ENCODE measurements at places on chromosomes 12 and 14. TPM values are rescaled to one million over a fixed set of nuclear protein-coding genes. Genes with fewer than 3 reads are reported as not detected.

The PLEK2 gene
- polyA plus RNA-seq = 1.6 TPM

GRCh38 chr12:53963434-53964314 is 9.0 kb downstream of the HOXC12 start:
- no peak for DNase-seq

The TBX5 gene
- 16.8 TPM for polyA plus RNA-seq

The C12orf50 gene
- polyA plus RNA-seq = not detected

The LRRK2 gene
- polyA plus RNA-seq = 2.6 TPM

DNA sequence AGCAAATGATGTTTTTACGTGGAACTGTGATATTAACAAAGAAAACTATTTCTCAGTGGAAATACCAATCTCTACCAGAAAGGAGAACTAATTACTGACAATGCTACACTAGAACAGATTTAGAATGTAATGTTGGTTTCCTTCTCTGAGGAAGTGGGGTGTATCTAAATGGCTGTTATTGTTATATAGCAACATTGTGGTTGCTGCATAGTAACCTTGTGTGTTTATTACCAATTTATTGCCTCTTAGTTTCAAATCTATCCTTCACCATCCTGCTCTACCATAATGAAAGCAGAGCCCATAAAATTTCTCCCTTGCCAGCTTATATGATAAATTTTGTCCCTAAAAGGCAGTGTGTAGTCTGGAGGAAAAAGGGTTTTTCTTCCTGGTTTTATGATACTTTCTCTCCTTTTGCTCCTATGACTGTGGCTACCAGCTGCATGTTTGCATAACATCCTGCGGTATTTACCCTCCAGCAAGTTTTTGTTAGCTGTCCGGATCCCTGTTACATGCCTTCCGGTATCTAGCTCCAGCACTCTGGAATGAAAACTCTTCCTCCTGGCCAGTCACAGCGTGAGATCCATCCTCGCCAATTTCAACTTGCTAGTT is 5.7 kb upstream of the KLRK1 start:
- peak; percentile 23 for DNase-seq

DNA sequence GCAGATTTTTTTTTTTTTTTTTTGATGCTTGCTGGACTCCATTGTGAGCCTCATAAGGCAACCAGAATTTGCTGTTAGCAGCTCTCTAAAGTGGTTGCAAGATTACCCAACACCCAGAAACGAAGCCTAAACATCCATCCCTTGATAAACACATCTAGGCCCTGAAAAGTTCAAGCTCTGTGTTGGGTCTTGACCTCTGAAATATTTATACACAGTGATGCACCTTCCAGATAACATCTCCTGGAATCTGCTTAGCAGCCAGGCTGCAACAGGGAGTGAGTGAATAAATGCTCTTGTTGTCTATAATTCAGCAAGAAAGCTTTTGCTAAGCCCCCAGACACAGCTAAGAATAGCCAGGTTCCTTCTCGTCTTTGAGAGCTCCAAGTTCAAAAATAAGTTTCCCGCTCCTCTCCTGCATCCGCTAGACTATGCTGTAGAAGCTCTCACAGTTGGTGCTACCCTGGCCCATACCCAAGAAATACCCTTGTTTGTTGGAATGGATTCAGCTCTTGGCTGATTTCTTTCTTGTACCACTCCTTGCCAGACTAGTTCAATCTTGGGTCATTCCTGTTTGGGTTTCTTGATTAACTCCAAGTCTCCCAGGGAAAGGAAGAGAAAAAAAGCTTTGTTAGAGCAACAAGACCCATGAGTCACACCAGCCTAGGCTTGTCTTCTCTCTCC is 610.6 kb upstream of the TBX3 start:
- DNase-seq = peak; percentile 46

- DNase-seq = peak; percentile 2
Measured at GRCh38 chr12:48350249-48351021, at the start of gene ZNF641. ZNF641 (minus strand) TSS chr12:48350919; CDS start chr12:48348090, 2,829 bp downstream.

- no peak for DNase-seq
Measured at GRCh38 chr12:120428597-120429229, 9.2 kb upstream of the COX6A1 start.

DNA sequence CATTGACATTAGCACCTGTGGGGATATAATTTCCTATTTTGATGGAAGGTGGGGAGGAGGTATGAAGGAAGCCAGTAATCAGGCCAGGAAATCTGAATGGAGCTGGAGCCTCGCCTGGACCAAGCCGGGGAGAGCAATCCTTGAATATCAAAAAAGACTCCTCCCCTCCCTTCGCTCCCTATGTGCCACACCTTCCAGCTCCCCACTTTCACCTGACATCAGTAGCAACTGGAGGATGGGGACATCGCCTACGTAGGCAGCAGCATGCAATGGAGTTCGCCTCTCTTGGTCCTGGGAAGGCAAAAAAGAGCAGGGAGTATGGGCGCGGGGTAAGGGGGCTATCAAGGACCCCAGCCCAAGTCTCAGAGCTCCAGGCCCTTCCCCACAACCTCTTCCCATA is 1.1 kb downstream of the ANKRD52 start:
- no peak for DNase-seq

DNA sequence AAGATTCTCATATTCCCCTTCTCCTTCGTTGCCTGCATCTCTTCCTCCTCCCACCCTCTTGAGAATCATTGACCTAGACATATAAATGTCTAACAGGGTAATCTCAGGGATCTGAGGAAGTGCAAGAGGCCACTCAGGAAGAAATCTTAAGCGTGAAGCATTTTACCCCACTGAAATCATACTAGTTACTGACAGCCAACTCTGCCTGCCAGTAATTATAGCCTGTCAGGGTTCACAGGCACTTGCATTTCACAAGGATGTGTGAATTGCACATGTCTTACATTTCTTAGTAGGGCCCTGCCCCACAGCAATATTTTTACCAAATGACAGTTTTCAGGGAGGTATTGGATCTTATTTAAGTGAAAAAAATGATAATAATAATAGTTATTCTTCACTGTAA is 127.2 kb downstream of the SLC15A5 start:
- no peak for DNase-seq

GRCh38 chr14:24959791-24960331 is 90.1 kb downstream of the STXBP6 start:
- no peak for DNase-seq

- DNase-seq = no peak
Measured at GRCh38 chr12:43402436-43402835, 149.6 kb downstream of the ADAMTS20 start.

The RFLNA gene
- polyA plus RNA-seq = not detected

- DNase-seq = no peak
Measured at GRCh38 chr14:66074537-66074936, 411.6 kb upstream of the CCDC196 start.

The NTN4 gene
- 147 TPM for polyA plus RNA-seq

DNA sequence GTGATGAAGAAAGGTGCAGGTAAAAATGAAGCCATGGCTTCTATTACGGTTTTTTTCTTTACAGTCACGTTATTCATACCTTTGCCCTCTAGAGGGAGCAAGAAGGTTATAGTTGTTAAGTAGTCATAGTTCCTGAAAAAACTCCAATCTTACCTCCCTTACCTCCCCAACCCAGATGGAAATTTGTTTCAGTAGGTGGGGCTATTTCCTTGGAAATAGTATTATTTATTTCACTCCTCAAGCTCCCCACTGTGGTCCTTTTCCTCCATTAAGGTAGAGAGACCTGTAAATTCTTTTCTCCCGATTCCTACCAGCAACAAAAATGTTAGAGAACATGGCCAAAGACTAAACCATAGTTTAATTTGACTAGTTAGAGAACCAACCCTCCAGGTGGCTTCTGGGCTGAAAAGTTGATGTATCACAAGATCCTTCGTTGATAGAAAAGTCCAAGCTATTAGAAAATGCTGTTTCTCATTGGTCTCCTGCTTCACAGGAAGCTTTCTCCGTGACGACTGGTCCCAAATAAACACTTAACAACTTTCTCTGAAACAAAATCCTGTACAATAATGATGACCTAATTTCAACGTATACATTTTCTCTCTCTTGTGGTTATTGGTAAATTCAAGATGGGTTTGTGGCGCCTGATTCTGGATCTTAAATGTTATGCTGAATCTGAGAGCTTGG is 43.5 kb downstream of the TMX1 start:
- DNase-seq = peak; percentile 83

The GZMB gene
- polyA plus RNA-seq = not detected

DNA sequence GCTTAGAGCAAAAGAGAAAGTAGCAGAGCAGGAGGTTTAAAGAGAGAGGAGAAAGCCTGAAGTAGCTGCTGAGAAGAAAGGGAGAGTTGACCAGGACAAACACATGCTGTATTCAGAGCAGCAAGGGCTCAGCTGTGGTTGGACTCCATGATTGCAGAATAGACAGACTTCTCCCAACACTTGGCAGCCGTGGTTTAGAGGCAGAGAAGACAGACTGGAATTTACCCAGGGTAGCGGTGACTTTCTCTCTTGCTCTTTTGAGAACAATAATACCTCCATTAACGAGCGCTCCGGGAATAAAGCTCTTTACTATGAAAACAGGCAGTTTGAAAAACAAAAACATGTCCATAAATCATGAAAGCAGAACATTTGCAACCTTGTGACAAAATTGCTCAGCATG is 21.4 kb upstream of the IGF1 start:
- no peak for DNase-seq

DNA sequence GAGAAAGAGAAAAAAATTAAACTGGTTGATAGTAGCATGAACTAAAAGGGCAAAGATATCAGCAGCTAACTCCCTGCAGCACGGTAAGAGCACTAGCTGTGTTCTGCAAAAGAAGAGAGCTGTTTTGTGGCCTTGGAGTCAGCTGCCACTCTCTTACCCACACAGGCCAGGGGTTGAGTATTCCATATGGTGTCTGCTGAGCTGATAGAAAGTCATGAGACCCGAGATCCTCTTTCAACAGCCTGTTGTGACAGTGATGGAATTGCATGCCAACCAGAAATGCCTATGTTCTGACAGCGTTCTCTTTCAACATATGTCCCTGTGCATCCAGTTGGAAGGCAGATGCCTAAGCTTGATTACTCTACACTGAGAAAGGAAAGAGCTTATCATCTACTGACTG is 39.9 kb downstream of the TMTC1 start:
- peak; percentile 80 for DNase-seq

DNA sequence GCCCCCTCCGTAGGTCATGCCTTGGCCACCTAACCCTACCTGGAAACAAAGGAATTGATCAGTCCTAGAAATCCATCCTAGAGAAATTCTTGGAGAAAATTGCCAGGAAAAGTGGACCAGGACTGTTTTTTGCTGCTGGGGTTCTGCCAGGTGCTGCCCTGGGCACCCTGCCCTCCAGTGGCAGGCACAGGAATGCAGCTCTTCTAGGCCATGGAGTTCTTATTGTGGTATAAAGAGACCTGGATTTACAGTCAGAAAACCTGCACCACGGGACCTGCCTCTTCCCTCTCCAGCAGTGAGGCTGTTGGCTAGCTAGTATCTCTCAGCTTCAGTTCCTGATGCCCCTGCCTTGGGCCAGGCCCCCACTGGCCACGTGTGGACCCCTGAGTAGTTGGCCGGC is 59.7 kb downstream of the SLC24A4 start:
- DNase-seq = no peak

The GUCY2C gene
- polyA plus RNA-seq = not detected

The TAS2R20 gene
- 0.62 TPM for polyA plus RNA-seq

DNA sequence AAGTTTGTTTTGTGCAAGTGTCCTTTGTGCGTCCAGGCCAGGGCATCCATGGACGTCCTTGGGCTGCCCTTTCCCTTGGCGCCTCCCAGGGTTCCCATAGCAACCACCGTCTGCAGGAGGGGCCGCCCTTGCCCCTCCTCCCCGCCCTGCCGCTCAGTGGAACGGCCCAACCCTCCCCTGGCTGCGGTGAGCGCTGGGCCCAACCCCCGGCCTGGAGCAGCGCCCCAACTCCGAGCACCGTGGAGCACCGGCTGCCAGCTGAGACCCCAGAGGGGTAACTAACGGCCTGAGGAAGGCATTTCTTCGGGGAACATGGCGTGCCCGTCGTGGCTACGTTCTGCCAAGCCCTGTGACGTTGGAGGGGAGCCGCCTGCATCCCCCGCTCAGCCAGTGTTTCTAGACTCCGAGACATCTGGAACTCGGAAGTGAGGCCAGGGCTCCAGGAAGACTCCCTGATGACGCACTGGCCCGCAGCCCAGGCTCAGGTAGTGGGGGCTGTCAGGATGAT is 5.3 kb upstream of the ACACB start:
- DNase-seq = no peak

The CACNA1C gene
- polyA plus RNA-seq = 5.9 TPM

DNA sequence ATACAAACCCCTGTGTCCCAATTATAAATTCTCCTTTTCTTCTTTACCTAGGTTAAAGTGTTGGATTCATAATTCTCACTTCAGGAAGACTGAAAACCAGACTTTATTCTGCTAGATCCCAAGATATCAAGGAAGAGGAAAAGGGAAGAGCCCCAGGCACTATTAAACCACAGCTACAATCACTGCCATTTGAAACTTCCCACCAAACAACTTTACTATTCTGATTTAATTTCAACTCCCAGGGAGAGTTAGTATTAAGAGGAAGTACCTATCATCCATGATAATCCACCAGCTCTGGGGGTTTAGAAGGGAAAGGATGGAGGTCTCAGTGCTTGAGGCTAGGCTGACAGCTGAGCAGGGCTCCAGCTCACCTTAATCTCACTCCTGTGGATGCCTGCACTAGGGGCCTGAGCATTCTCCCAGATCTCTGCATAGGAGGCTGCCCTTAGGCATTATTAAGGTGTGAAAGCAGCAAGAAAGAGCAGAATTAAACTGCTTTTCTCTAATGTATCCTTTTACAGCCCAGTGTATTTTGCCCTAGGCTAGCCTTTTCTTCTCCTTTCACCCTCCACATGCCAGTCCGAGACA is 52.9 kb downstream of the MYF5 start:
- DNase-seq = no peak

DNA sequence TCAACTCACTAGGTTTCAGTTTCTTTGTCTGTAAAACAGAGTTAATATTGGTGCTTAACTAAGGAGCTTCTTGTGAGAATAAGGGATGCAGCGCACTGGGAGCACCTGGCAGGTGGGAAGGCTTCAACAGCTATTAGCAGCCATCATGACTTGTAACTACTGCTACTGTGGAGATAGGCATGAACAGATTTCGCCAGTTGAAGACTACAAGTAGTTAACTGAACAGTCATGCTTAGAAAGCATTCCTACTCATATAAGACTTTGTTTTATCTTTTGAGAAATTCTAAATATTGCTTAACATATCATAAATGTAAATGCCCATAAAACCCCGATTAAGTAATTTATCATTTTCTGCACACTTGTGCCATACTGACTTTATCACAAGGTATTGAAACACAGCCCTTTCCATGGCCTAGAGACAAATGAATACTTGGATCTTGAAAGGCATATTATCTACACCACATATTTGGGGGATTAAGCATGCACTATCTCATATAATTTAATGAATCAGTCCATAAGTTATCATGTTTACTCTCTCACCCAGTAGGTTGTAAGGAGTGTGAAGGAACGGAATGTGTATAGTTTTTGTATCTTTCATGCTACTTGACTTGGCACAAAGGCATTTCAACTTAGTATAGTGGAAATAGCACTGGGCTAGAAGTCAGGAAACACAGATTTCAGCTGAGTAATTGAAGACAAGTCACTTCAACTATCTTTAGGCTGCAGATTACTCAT is 16.1 kb downstream of the NTN4 start:
- DNase-seq = no peak

The BATF gene
- not detected for polyA plus RNA-seq

DNA sequence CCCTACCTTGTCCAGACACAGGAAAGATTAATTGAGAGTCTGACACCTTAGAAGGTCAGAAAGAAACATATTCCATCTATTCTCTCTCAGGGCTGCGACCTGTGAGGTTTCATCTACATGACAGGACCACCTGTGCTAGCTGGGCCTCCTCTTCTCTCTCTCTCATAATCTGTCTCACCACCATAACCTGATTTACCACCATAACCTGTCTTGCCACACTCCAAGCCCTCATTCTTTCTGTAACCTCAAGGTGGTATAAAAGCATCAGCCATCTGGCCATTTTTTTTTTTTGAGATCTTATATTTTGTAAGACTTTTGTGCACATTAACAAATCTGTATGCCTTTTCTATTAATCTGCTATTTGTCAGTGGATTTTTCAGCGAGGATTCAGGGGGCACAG is 75.5 kb downstream of the ACADS start:
- DNase-seq = no peak
